ENCODE measurements at places on chromosomes 5 and 9. TPM values are rescaled to one million over a fixed set of nuclear protein-coding genes. Genes with fewer than 3 reads are reported as not detected.

The FREM1 gene
- total RNA-seq, result 3.0 TPM

GRCh38 chr5:44640945-44641456 lies 167.7 kb upstream of the MRPS30 start:
- H3K27me3 ChIP-seq, result no peaks in the 10 kb centered on the region
- no peaks in the 10 kb centered on the region for H3K36me3 ChIP-seq

The PRDM9 gene
- total RNA-seq, result not detected

- no peaks in the 10 kb centered on the region for H3K4me1 ChIP-seq
- H3K27me3 ChIP-seq, result no peaks in the 10 kb centered on the region
- H3K27ac ChIP-seq, result no peak overlapping the region
- no peak for DNase-seq
- H3K36me3 ChIP-seq, result no peaks in the 10 kb centered on the region
Observed at GRCh38 chr9:3773362-3774060, 247.7 kb upstream of the RFX3 start.

DNA sequence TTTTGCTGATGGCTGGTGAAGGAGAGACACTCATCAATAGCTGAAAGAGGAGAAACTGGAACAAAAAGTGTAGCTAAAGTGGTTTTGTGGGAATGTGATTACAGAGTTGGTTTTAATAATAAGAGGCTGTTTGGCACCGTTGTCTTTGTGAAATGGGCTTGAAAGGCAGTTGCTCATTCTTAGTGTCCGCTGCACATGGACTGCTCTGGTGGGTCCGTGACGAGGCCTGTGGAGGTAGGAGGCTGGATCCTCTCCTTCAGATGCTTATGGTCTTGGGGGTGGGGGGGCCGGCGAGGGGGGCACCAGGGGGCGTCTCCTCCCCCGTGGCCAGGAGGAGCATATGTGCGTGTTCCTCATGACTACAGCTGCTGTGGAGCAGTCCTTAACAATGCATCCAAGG lies 29.8 kb downstream of the FUBP3 start:
- no peak for DNase-seq
- peaks cover 6% of the 10 kb centered on the region for H3K4me1 ChIP-seq
- peak overlapping the region; percentile 59 for H3K27ac ChIP-seq
- H3K4me3 ChIP-seq, result no peak overlapping the region

DNA sequence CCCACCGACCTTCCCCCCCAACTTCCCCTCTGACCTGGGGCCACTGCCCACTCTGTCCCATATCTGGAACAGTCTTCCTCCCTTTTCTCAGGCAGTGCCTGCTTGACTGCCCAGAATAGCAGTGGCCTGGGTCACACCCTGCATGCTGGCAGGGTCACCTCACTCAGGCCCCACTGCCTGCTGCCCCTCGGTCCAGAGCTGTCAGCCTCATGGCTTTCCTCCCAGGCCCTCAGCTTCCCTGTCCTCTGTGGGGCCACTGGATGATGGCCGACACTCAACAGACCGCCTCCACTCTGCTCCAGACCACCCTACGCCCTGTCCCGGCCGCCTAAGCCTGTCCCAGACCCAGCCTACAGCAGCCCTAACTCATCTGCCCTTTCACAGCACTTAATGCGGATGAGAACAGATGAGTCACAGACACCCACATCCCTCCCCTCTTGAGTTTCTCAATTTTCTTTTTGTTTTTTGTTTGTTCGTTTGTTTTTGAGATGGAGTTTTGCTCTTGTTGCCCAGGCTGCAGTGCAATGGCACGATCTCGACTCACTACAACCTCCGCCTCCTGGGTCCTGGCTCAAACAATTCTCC lies 5.9 kb downstream of the PNPLA7 start:
- no peaks in the 10 kb centered on the region for H3K4me1 ChIP-seq
- no peak for DNase-seq
- H3K36me3 ChIP-seq, result peaks cover 17% of the 10 kb centered on the region
- no peak overlapping the region for H3K27ac ChIP-seq
- H3K27me3 ChIP-seq, result peaks cover 3% of the 10 kb centered on the region
- H3K4me3 ChIP-seq, result no peak overlapping the region

The ADRA1B gene
- 0.16 TPM for total RNA-seq

The ZDHHC12 gene
- total RNA-seq, result 39.7 TPM

DNA sequence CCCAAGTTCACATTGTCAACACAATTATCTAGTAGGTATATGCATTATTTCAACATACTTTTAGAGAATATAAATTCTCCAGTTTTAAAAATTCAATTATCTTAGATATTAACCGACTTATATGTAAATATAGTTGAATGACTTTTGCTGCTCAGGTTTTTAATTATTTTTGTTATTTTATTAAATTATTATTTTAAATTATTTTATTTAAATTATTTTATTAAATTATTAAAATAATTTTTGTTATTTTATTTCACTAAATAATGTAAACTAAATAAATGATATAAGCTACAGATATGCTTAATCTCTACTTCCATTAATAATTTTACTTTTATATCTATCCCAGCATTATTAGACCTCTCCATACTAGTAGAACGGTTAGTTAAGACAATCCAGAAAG lies 544.3 kb upstream of the ARRDC3 start:
- DNase-seq, result no peak
- H3K4me3 ChIP-seq, result no peak overlapping the region
- H3K4me1 ChIP-seq, result peaks cover 15% of the 10 kb centered on the region
- no peaks in the 10 kb centered on the region for H3K27me3 ChIP-seq

GRCh38 chr9:2427120-2427891 lies 194.3 kb upstream of the VLDLR start:
- H3K36me3 ChIP-seq, result no peaks in the 10 kb centered on the region
- no peak overlapping the region for H3K4me3 ChIP-seq
- no peak for DNase-seq
- peaks cover 2% of the 10 kb centered on the region for H3K27me3 ChIP-seq
- peaks cover 9% of the 10 kb centered on the region for H3K4me1 ChIP-seq
- no peak overlapping the region for H3K27ac ChIP-seq

GRCh38 chr5:158203261-158203660 lies 344.3 kb upstream of the CLINT1 start:
- H3K27ac ChIP-seq, result no peak overlapping the region
- H3K4me1 ChIP-seq, result peaks cover 16% of the 10 kb centered on the region
- H3K4me3 ChIP-seq, result no peak overlapping the region
- H3K36me3 ChIP-seq, result no peaks in the 10 kb centered on the region
- no peak for DNase-seq
- H3K27me3 ChIP-seq, result no peaks in the 10 kb centered on the region

GRCh38 chr9:19967216-19967887 lies 178.5 kb upstream of the SLC24A2 start:
- no peak for DNase-seq
- H3K4me1 ChIP-seq, result peaks cover 43% of the 10 kb centered on the region
- no peak overlapping the region for H3K27ac ChIP-seq
- no peak overlapping the region for H3K4me3 ChIP-seq
- no peaks in the 10 kb centered on the region for H3K27me3 ChIP-seq
- H3K36me3 ChIP-seq, result no peaks in the 10 kb centered on the region

The PIK3R1 gene
- 10.1 TPM for total RNA-seq

DNA sequence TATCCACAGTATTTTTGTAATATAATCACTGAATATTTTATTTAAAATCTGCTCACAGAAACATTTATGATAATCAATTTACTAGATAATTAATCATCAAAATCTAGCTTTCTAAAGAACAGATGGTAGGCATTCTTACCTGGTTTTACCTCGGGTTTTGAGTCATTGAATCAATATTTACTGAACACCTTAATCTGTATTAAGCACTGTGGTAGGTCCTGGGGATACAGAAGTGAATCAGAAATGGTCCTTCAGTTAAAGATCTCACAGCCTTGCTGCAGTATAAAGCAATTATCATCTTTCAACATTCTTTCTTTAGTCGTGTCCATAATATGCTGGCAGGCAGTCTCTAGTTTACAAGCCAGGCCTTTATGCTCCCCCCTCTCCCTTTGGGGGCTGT lies 2.0 kb upstream of the MEIKIN start:
- no peak for DNase-seq
- H3K36me3 ChIP-seq, result no peaks in the 10 kb centered on the region
- no peak overlapping the region for H3K4me3 ChIP-seq

DNA sequence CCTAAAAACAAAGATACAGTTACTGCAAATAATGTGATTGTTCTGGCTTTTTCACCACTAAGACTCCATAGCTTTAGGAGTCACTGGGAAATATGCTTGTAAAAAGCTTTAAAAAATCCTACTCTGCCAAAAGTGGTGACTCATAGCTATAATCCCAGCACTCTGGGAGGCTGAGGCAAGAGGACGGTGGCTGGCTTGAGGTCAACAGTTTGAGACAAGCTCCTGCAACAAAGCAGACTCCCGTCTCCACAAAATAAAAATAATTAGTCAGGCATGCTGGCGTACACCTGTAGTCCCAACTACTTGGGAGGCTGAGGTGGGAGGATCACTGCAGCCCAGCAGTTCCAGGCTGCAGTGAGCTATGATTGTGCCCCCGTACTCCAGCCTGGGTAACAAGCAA lies 406.4 kb downstream of the HTR1A start:
- no peaks in the 10 kb centered on the region for H3K27me3 ChIP-seq
- no peak overlapping the region for H3K27ac ChIP-seq
- 0 out of 2 replicates have a peak, but pooled peaks cover 2% of the 10 kb centered on the region for H3K36me3 ChIP-seq
- DNase-seq, result no peak

The TLR4 gene
- total RNA-seq, result 0.05 TPM

GRCh38 chr9:15287309-15287708 lies 19.7 kb downstream of the TTC39B start:
- H3K27ac ChIP-seq, result no peak overlapping the region
- no peaks in the 10 kb centered on the region for H3K27me3 ChIP-seq
- H3K4me3 ChIP-seq, result no peak overlapping the region
- peaks cover 6% of the 10 kb centered on the region for H3K36me3 ChIP-seq
- H3K4me1 ChIP-seq, result peaks cover 42% of the 10 kb centered on the region
- DNase-seq, result no peak

The SLC23A1 gene
- not detected for total RNA-seq

The BARHL1 gene
- total RNA-seq, result not detected

GRCh38 chr9:97847474-97848214 lies 5.4 kb upstream of the FOXE1 start:
- peak overlapping the region; percentile 60 for H3K4me3 ChIP-seq
- DNase-seq, result no peak
- peaks cover 37% of the 10 kb centered on the region for H3K4me1 ChIP-seq
- H3K36me3 ChIP-seq, result peaks cover 2% of the 10 kb centered on the region

- H3K4me1 ChIP-seq, result peaks cover 16% of the 10 kb centered on the region
- no peaks in the 10 kb centered on the region for H3K27me3 ChIP-seq
- H3K4me3 ChIP-seq, result no peak overlapping the region
- H3K36me3 ChIP-seq, result no peaks in the 10 kb centered on the region
- DNase-seq, result no peak
- H3K27ac ChIP-seq, result no peak overlapping the region
Observed at GRCh38 chr9:76321195-76321828, 72.9 kb downstream of the RFK start.

The PCDHA1 gene
- 2.7 TPM for total RNA-seq

DNA sequence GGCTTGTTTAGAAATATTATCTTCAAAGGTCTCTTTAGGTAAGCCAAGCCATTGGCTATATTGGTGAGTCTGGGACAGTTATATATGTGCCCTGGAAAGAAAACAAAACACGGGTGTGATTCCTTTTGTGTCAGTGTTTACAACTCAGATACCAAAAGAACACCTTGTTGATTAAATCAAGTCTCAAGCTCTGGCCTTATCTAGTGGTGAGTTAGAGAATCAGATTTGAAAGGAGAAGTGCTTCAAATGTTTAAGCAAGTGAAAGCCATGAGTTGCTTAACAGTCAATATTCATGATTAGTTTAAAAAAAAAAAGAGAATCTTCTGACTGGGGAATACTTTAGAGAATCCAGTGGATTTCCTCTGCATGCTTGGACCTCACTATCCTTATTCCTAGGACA lies 68.3 kb downstream of the IQGAP2 start:
- peaks cover 41% of the 10 kb centered on the region for H3K4me1 ChIP-seq
- DNase-seq, result no peak
- H3K36me3 ChIP-seq, result peaks cover 34% of the 10 kb centered on the region
- no peak overlapping the region for H3K27ac ChIP-seq

- H3K36me3 ChIP-seq, result no peaks in the 10 kb centered on the region
- no peak for DNase-seq
- no peak overlapping the region for H3K27ac ChIP-seq
- H3K4me1 ChIP-seq, result 0 out of 2 replicates have a peak, but pooled peaks cover 3% of the 10 kb centered on the region
Observed at GRCh38 chr5:147084702-147085101, 150.1 kb upstream of the STK32A start.

The PCA3 gene
- not detected for total RNA-seq

GRCh38 chr5:40497573-40497972 lies 182.1 kb upstream of the PTGER4 start:
- no peak overlapping the region for H3K4me3 ChIP-seq
- no peaks in the 10 kb centered on the region for H3K36me3 ChIP-seq
- no peak overlapping the region for H3K27ac ChIP-seq
- H3K4me1 ChIP-seq, result peaks cover 22% of the 10 kb centered on the region

The KIF27 gene
- 3.9 TPM for total RNA-seq

GRCh38 chr9:106616026-106616425 lies 246.9 kb upstream of the ZNF462 start:
- H3K4me3 ChIP-seq, result no peak overlapping the region
- no peaks in the 10 kb centered on the region for H3K36me3 ChIP-seq
- H3K4me1 ChIP-seq, result peaks cover 31% of the 10 kb centered on the region
- H3K27me3 ChIP-seq, result peaks cover 6% of the 10 kb centered on the region
- DNase-seq, result no peak

GRCh38 chr9:83986765-83987401 lies 6.3 kb downstream of the RMI1 start:
- no peaks in the 10 kb centered on the region for H3K27me3 ChIP-seq
- 0 out of 2 replicates have a peak overlapping the region, but pooled peaks have one; percentile 57 for H3K27ac ChIP-seq
- DNase-seq, result no peak
- no peak overlapping the region for H3K4me3 ChIP-seq
- H3K4me1 ChIP-seq, result peaks cover 30% of the 10 kb centered on the region

The NUTM2G gene
- total RNA-seq, result 0.27 TPM

GRCh38 chr9:81565144-81565543 lies 124.2 kb downstream of the TLE1 start:
- no peak overlapping the region for H3K27ac ChIP-seq
- H3K4me1 ChIP-seq, result peaks cover 25% of the 10 kb centered on the region
- no peak for DNase-seq
- H3K36me3 ChIP-seq, result no peaks in the 10 kb centered on the region

GRCh38 chr9:136095070-136096058 lies at the start of gene NACC2:
TSS of gene NACC2 (minus strand) at chr9:136095289. CDS start at chr9:136050521, 44,768 bp downstream.
- H3K4me3 ChIP-seq, result peak within 1 kb of the TSS; percentile 63
- no peak within 1 kb of the TSS for H3K27ac ChIP-seq
- peak; percentile 49 for DNase-seq
- H3K4me1 ChIP-seq, result peaks cover 28% of the 10 kb centered on the region

The ALDH1A1 gene
- total RNA-seq, result 2.4 TPM

The IFNA13 gene
- total RNA-seq, result not detected

DNA sequence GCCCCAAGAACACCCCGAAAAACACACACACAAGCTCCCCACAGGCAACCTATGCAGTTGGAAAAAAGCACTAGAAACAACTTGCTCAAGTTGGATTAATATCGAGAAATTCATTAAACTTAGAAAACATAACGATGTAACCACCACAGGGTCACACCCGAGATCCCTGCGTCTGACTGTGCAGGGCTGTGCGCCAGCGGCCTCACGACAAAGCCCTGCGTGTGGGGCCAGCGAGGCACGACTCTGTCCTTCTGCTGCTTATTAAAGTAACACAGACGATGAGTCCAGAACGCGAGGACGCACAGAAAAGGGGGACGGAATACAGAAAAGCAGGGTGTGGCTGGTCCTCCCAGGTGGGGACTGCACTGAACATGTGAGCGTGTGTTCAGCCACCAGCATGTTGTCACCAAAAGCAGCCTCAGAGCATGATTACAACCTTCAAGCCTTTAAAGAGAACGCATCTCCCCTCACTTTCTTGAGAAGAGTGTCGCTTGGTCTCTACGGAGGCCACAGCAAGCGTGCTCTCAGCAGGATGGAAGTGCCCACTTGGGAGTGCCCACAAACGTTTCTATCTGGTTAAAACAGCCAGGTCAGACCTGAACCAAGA lies 14.4 kb downstream of the SLC12A7 start:
- H3K27ac ChIP-seq, result peak overlapping the region; percentile 58
- H3K36me3 ChIP-seq, result peaks cover 7% of the 10 kb centered on the region
- H3K27me3 ChIP-seq, result no peaks in the 10 kb centered on the region
- H3K4me1 ChIP-seq, result peaks cover 58% of the 10 kb centered on the region
- DNase-seq, result no peak
- H3K4me3 ChIP-seq, result no peak overlapping the region

The ANAPC2 gene
- 80.9 TPM for total RNA-seq

All from WTC11 (cell line).